ENCODE measurements at places on chromosomes 5 and 9.

DNA sequence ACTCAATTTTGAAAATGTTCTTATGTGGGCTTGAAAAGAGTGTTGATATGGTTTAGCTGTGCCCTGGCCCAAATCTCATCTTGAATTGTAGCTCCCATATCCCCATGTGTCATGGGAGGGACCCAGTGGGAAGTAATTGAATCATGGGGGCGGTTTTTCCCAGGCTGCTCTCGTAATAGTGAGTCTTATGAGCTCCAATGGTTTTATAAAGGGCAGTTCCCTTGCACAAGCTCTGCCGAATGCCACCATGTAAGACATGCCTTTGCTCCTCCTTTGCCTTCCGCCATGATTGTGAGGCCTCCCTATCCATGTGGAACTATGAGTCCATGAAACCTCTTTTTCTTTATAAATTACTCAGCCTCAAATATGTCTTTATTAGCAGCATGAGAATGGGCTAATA lies 71.0 kb downstream of the USP20 start:
- DNase-seq = no peak

GRCh38 chr5:170186156-170186555 lies 46.6 kb upstream of the C5orf58 start:
- DNase-seq = no peak

DNA sequence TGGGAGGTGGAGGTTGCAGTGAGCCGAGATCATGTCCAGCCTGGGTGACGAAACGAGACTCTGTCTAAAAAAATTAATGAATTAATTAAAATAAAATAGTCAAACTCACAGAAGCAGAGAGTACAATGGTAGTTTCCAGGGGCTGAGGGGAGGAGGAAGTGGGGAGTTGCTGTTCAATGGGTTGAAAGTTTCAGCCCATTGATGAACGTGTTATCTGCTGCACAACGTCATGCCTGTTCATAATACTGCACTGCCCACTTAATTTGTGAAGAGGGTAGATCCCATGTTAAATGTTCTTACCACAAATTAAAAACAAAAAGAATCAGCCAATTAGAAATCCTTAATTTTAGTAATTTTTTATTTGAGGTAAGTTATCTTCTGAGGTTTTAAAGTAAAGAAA lies 16.4 kb upstream of the RUFY1 start:
- DNase-seq = no peak

DNA sequence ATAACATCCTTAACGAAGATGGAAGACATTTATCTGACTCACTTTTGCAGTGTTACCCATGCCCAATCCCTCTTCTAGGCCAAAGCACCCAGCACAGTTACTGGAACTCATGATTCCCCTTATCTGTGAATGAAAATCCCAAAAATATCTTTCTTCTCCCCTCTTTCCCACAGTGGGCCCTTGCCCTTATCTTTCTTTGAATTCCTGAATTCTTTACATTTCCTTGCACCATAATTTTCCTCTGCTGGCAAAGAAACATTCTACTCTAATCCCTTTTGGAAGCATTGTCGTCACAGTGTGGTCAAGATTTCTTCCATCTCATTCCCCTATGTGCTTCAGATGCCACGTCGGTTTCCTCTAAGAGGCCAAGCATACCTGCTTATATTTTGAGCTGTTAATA lies 135.9 kb upstream of the LIFR start:
- DNase-seq = no peak

DNA sequence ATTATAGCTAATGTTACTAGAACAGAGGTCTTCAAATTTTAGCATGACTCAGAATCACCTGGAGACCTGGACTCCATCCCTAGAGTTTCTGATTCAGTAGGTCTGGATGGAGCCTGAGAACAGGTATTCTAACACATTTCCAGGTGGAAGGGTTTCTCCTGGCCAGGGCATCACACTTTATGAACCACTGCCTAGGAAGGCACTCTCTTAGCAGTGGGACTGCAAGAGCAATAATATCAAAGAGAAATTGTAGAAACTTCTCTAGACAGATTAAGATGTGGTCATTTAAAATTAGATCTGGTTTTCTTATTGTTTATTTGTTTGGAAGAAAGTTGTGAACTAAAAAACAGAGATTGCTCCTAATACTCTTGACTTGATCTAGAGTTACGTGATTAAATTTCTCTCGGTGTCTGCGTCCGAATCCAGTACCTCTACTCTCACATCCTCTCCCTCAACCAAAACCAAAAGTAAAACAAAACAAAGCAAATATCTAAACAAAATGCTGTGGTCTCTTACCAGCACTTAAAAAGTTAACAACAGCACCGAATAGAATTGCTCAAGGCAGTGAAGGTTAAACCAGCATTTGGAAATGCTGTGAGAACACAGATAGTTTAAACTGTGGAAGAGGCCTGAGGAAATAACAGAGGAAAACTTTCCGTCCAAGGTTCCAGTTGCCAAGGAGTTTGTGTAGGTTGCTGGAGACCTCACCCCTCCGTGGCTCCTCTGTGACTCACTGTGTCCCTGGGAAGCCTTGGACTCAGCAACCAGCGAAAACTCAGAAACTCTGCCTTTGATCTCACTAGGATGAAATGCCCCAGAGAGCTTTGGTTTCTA lies 193.4 kb downstream of the ARRDC3 start:
- DNase-seq = no peak

- peak; percentile 55 for DNase-seq
These were observed 21.2 kb downstream of the ANXA1 start for GRCh38 chr9:73172901-73173215.

DNA sequence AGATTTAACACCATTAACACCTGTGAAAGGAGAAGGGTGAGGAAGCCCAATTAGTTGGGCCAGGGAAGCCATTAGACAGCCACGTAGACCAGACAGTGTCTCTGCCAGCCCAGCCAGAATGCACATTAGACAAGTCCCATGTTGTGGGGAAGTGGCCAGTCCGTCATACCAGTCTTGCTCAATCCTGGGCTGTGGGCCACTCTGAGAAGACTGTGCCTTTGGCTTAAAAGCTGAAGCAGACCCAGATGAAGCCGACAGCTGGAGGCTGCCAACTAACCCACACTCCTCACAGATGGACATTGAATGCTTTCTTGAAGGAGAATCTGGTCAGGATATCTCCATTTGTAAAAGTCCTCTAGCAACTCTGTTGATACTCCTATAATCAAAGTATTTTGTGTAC lies 128.5 kb downstream of the CHSY3 start:
- no peak for DNase-seq

DNA sequence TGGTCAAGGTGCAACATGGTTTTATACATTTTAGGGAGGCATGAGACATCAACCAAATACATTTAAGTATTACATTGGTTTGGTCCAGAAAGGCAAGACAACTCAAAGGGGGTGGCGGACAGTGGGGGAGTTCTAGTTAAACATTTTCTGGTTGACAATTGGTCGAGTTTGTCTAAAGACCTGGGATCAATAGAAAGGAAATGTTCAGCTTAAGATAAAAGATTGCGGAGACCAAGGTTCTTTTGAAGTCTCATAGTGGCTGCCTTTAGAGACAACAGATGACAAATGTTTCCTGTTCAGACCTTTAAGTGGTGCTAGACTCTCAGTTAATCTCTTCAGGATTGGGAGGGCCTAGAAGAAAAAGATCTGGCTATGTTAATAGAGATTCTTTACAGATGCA lies 47.7 kb upstream of the TTC39B start:
- no peak for DNase-seq

Measured in CD4-positive, alpha-beta T cell treated with Interferon alpha-2 for 1 hour (primary cell).